ENCODE measurements at places on chromosomes 3 and 15.

GRCh38 chr15:20353966-20354883 lies 187.4 kb downstream of the GOLGA6L6 start:
- no peak for DNase-seq

DNA sequence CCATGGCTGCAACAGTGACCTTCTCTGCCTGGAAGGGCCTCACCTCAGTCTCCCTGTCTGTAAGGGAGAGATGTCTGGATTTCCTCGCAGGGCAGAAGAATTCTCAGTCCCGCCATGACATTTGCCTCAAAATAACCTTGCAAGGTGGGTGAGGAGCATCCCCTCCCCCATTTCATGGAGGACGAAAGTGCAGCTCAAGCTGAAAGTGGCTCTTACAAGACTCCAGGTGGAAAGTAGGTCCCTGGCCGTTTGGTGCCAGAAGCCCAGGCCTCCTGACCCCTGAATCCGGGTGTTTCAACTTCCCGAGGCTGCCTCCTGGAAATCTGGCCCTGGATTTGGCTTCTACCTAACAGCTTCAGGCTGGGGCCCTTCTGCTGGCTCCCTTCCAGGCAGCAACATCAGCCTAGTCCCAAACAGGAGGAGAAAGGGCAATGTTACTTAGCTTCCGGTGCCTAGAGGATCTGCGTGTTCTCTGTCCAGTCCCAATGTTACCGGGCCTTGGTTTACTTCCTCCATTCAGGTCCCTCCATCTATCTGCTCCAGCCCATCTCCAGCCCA lies 769 bp upstream of the CSPG4 start:
- DNase-seq: no peak

- DNase-seq: no peak
These were observed 2.0 kb downstream of the FSTL1 start for GRCh38 chr3:120448756-120449155.

GRCh38 chr15:66822114-66822513 lies 120.1 kb downstream of the SMAD6 start:
- no peak for DNase-seq

- DNase-seq: no peak
These were observed 51.8 kb downstream of the RNF111 start for GRCh38 chr15:59039225-59039624.

DNA sequence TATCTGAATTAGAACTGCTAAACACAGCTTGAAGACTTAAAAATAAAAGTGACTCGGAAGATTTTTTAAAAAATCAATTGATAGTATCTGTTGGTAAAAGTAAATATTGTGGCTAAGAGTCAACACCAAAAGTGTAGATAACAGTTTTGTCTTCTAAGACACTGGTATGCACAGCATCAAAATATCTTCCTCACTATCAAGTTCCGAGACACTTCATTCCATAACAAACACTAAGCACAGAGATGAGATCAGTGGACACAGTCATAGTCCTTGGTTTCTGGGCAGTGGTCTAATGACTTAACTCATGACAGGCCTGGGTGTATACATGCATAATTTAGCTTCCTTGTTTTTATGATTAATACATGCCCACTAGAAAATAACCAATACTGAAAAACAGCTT lies 63.2 kb downstream of the PXYLP1 start:
- no peak for DNase-seq

GRCh38 chr3:179526989-179527391 lies 35.7 kb upstream of the ACTL6A start:
- DNase-seq: no peak

DNA sequence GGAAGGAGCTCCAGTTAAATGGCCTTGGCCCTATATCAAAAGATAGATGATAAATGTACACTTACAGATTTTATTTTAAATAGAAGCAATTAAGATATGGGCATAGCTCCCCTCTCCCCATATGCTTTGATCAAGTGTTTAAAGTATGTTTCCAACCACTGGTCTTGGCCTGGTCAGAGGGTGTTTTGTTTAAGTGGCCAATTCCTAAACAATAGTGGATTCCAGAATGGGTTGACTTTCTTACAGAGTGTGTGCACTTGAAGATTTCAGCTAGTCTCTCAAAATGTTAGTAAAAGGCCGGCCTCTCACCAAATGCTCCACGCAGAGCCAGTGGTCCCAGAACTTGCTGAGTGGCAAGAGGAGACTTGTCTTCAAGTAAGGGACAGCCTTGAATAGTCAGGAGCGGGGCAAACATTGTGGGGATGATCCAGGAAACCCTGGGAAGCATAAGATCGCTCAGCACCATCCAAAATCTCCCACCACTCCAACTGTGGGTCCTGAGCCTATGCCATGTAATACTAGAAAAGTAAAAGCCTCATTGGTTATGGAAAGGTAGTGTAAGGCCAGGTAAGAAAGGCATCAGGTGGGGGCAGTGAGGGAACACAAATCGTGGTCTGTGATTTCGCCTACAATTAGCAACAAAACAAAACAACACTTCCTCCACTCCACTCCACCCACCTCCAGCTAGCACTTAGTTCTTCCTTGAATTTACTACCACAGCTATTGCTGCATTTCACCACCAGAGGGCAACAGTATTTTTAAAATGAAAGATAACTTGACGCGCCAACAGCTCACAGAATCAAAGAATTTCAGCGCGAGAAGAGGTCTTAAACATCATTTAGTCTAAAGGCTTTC lies 4.8 kb downstream of the RARRES1 start:
- peak; percentile 80 for DNase-seq

- DNase-seq: no peak
These were observed 512.1 kb downstream of the MAGI1 start for GRCh38 chr3:65526656-65527055.

DNA sequence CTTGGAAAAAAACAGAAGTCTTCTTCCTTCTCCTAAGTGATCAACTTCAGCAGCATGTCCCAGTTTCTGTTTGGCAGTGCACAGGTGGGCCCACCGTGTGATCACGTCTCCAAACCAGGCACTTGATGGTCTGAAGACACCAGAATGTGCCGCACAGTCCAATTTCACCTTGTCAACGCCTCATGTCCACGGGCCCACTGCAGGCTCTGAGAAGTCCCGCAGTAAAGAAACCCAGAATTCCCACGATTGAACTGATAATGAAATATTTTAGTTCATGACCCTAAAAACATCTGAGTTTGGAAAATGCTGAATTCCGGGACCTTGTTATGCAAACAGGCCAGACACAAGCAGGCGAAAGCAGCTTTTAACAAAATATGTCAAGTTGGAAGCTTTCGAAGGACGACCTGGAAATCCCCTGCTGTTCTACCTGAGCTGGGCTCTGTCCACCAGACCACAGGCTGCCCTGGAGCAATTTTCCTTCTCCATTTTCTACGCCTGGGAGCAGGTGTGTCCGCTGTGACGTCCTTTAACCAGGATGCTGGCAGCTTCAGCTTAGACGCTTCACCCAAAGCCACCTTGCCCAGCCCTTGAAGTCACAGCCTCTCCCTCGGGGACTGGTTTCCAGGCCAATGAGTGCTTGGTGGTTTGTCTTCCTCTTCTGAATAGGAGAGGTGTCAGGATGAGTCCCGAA lies 167.8 kb upstream of the IQSEC1 start:
- no peak for DNase-seq

- DNase-seq: no peak
These were observed 30.3 kb downstream of the RPN1 start for GRCh38 chr3:128620268-128620691.

GRCh38 chr3:195221876-195222617 lies 48.9 kb downstream of the XXYLT1 start:
- DNase-seq: no peak

DNA sequence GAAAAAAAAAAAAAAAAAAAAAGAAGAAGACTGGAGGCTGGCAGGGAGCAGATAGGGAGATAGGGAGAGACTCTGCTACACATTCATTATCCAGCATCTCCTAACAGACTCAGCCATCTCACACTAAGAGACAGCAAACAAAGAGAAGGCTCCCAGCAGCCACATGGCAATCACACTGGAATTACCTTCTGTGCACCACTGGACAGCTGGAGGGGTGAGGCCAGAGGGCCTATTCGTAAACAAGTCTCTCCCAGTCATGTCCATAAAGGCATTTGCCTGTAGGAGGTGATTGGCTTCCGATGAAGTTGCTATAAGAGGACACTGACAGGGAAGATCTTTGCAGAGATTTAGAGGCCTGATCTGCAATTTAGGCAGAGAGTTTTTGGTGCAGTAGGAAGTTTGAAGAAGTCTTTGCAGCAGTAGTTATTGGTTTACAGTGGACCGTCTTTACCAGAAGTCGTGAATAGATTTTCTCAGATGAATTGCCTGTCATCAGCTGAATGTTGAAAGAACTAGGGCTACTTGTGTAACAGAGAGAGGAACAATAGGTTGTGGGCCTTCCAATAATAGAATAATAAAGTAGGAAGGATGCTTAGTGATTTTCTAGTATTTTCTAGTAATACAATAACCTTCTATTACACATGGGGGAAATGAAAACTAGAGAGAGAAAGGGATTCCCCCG lies 89.7 kb downstream of the TP63 start:
- no peak for DNase-seq

GRCh38 chr3:128984596-128984995 lies 9.3 kb downstream of the CFAP92 start:
- DNase-seq: no peak

DNA sequence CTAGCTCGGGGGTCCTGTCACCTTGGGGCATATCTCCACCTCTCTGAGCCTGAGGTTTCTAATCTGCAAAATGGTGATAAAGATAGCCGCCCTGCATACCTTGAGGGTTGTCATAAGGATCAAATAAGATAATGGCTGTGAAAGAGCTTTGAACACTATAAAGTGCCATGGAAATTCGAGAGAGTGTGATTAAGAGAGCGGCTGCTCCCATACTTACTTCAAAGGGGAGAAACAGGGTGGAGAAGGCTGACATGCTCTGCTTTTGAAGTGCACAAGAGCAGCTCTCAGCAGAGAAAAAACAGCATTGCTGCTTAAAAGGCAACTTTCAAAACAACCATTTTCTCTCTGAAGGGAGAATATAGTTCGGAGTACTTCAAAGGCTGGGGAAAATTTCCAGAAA lies 529.2 kb downstream of the EPHB1 start:
- no peak for DNase-seq

DNA sequence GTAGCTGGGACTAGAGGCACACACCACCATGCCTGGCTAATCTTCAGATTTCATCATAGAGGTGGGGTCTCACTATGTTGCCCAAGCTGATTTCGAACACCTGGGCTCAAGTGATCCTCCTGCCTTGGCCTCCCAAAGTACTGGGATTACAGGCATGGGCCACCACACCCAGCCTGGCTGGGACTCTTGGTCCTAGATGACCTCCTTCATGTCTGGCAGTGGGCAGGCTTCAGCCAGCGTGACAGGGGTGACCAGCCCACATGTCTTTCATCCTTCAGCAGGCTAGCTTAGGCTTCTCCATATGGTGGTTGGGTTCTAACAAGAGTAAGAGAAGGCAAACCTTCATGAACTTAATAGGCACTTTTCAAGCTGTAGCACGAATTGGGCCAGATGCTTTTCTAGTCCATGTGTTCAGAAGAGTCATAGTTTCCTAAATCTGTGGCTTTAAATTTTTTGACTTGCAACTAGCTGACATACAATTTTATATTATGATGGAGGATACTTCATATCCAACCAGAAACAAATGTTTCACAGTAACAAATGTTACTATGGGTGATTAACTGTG lies 7.6 kb downstream of the GPD1L start:
- no peak for DNase-seq

DNA sequence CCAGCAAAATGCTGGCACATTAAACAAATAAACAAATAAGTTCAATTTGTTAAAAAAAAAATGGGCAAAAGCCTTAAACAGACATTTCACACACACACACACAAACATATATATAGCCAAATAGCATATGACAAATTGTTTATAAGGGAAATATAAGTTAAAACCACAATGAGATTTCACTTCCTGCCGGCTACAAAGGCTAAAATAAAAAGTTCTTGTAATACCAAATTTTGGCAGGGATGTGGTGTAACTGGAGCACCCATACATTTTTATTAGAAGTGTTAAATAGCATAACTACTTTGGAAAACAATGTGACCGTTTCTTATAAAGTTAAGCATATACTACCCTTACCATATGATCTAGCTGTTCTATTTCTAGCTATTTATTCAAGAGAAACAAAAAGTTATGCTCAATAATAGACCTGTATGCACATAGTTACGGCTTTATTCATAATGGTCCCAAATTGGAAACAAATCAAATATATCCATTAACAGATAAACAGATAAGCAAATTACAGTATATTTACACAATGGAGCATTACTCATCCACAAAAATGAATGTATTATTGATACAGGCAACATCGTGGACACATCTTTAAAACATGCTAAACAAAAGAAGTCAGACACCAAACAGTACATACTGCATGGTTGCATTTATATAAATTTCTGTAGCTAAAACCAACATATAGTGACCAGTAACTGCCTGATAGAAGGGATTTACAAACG lies 93.9 kb downstream of the EOMES start:
- DNase-seq: no peak

- DNase-seq: no peak
These were observed 65.4 kb downstream of the FBN1 start for GRCh38 chr15:48579945-48580671.

DNA sequence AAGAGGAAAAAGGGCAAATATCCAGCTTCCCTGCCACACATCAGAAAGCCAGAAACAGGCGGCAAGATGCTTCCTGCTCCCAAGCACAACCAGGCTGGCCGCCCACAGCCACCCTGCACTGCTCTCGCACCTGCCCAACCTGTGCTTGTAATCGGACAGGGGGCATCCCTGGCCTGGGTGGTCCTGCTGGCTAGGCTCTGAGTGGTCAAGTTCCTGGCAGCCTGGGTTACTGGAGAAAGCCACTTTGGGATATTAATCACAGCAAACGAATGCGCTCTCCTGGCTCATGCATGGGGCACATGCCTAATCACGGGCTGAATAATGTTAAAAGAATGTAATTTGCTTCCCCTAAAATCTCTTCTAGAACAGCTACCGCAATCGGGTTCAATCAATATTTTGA lies 442.4 kb downstream of the MCTP2 start:
- no peak for DNase-seq

GRCh38 chr3:97481416-97481815 lies 283.1 kb upstream of the ARL6 start:
- no peak for DNase-seq

- no peak for DNase-seq
These were observed 677.4 kb downstream of the PDCD6IP start for GRCh38 chr3:34475851-34476250.

DNA sequence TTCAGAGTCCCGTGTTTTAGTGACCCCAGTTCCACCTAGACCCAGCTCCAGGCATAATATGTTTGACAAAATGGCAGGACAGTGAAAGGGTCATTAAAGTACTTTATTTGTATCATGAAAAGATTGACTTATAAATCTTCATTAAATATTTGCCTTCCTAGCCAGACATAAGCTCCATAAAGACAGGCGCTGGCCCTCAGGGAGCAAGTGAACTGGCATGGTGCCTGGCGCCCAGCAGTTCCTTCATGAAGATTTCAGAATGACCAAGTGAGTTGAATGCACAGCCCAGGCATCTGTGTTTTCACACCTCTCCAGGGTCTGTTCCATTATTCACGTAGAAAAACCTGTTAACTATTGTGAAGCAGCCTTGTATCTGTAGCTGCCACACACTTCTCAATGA lies 166.2 kb downstream of the GAP43 start:
- DNase-seq: no peak

DNA sequence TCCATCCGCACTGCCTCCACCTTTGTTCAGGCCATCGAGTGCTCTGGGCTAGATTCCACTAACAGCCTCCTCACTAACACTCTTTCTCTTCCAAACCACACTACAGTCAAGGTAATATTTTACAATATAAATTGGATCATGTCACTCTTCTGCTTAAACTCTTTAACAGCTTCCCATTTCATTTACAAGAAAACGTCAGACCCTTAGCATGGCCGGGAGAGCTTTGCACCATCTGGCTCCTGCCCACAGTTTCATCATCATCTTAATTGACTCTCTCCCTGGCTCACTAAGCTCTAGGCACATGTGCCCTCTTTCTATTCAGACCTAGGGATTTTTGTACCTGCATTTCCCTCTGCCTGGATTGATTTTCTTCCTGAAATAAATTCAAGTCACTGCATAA lies 354.7 kb downstream of the FGF12 start:
- DNase-seq: no peak
